ENCODE measurements at places on chromosomes 2 and 18.

DNA sequence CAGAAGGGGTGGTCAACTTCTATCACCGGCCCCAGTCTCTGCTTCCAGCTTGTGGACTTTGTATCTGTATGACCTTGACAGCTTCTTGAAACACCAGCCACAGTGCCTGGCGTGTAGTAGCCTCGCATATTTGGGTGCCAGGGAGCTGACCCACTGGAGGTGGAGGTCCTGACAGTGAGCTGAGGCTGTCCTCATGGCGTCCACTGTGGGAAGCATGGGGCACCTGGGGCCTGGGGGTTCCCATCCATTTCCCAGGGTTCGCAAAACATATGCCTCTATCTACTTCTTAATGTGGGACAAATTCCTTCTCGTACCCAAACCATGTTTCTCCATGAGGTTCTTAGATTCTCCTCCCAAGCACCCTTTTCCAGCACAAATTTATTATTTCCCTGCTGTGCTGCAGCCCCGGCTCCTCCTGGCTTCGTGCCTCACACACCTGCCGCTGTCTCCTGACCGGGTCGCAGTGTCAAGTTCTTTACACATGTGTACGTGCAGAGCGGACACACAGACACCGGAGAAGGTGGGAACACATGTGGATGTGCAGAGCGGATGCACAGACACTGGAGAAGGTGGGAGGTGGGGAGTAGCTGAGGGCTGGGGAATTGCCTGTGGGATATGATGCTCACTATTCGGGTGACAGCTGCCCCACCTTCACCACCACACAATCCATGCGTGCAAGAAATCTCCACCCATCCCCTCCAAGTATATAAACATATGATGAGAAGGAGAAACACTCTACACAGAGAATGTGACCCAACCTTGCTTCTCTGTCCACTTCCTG, 23.4 kb downstream of the TMEM18 start:
- DNase-seq: no peak

DNA sequence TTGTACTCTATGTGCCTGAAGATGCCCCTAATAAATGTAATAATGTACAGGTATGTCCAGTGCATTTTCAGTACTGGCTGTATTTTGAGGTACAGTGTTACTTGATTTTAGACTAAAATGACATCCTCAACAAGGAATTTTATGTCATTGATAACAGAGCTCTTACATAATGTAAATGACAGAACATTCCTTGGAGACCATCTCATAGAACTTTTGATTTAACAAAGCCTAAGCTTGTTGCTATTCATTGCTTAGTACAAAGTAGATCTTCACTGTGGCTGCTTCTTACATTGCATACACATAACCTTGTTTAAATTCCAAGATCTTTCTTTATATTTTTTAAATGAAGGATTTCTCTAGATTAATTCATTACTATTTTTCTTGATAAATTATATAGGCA, 24.1 kb downstream of the DYNC1I2 start:
- no peak for DNase-seq

- no peak for DNase-seq
Measured at GRCh38 chr2:217220228-217221013, 360.6 kb upstream of the TNP1 start.

- DNase-seq: no peak
Measured at GRCh38 chr2:175490360-175490791, 308.9 kb upstream of the ATP5MC3 start.

DNA sequence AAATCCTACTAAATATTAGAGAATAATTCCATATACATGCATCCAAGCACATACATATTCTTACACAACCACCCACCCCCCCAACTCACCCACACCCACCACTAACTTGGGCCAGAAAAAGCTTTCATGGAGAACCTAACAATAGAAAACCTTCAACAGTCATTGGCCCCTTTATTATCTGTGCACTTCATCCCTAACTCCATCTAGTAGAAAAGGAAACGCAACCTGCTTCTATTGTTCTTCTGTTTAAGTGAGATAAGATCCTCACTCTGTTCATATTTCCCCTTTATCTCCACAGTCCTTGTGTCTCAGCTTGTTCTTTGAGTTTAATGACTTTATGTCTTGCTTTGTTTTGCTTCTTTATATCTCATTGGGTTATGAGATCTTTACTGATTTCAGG, 1740.2 kb upstream of the CELF4 start:
- DNase-seq: no peak

DNA sequence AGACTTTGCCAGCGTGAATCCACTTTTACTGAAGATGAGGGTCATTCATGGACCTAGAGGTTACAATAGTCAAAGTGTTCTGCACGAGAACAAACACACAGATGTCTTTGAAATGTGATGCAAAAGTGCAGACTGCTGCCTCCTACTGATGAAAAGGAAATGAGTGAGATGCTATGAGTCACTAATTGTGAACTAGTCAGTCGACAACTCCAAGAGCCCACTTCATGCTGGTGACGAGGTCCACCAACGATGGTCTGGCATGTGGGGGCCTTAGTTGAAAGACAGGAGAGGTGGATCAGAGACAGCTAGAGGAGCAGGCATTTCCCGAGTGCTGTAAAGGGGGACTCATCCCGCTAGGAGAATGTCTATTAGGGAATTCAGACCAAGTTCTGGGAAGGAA, 17.1 kb upstream of the ZNF236 start:
- no peak for DNase-seq

DNA sequence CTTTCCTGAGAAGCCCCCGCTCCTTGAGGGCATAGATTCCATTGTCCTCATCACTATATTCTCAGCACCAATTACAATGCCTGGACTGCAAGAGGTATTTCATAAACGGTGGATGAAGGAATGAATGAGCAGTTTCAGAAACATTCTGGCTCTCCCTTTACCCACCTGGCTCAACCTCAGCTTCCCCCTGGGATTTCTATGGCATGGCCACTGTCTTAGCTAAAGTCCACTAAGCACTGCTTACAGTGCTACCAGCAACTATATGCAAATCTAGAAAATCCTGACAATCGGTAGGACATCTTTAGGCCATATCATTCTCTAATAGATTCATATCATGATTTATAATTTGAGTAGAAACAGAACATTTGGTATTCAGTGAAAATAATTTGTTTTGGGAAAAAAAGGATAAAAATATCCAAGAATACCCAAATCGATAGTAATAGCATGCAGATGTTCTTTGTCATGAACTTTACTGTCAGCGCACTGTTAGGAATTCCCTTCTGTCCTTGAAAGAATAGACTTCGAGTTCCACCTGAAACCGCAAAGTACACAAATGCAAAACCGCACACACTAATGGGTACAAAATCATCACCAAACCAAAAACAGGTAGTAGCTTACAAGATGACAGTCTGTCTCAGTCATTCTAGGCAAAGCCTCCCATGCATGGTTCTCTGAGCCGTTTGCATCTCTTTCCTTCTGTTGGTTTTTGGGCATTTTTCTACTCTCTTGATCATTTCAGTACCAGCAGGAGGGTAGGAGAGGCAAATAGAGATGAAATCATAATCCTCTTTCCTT, 303.6 kb upstream of the ID2 start:
- no peak for DNase-seq

DNA sequence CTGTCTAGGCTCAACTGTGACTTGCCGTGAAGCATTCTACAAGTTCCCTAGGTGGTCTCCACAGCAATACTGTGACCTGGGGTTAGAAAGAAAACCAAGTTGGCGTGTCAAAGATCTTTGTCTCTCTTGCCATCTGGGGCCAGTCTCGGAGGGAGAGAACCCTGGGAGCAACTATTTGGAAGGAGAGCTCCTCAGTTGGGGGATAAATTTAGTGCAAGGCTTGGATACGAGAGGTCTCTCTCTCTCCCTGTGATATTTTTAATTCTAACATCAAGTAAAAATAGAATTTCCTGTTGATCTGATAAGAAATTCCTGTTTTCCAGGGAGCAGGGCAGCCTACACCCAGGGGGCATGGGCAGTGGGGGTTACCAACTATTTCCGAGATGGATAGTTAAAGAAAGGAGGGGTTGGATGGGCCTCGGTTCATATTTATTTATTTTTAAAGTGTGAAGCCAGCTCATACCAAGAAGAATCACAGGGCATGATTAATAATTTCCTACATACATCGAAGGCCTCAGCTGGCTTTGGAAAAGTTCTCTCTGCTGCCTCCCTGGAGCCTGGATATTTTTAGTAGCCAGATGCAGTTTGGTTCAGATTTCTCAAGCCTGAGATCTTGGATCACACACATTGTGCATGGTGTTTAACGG, 62.8 kb downstream of the EHD3 start:
- DNase-seq: no peak

- no peak for DNase-seq
Measured at GRCh38 chr2:72916743-72917137, 579 bp upstream of the EMX1 start.

DNA sequence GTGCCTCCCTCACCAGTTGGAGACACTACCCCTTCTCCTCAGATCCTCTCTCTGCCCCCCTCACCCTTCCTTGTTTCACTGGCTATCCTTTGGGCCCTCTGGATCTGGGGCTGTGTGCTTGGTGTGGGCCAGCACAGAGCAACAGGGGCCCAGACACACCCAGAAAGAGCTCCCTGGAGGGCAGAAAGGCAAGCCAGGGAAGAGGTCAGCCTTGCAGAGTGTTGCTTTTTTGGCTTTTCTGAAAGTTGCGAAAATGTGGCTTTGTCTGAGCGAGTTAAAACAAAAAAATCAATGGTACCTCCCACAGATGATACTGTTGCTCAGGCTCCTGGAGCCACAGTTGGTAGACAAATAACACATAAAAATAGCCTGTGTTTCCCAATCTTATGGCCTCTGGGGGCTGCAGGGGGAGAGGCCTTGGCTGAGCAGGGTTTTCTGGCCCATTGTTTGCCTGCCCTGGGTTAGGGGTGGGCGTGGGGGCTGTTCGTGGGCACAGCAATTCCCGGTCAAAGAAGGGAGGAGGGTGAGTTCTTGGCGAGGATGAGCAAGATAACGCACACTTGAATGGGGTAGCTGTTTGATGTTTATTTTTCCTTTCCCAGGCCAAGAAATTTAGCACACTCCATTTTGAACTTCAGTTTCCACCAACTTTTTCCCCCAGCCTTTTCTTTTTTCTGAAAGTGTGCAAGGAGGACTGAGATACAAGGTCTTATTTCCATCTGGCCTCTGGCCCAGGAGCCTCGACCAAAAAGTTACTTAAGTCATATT, 167.0 kb upstream of the HAAO start:
- no peak for DNase-seq

GRCh38 chr2:199581408-199581807, 123.7 kb upstream of the SATB2 start:
- no peak for DNase-seq

DNA sequence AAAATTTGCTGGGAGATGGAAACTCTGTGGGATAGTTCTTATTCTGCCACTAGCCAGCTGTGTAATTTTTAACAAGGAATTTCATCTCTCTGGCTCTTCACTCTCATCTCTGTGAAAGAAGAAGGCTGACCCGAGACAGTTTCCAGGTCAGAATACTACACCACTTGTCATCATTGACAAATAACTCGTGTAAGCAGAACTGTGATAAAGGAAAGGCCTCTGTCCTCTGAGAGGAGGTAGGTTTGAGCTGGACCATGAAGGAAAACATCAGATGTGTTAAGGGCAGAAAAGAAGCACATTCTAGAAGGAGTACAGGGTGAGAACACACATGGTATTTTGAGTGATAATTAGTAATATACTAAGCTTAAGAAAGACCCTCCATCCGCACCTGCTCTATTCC, 211.4 kb upstream of the DDX18 start:
- DNase-seq: no peak

DNA sequence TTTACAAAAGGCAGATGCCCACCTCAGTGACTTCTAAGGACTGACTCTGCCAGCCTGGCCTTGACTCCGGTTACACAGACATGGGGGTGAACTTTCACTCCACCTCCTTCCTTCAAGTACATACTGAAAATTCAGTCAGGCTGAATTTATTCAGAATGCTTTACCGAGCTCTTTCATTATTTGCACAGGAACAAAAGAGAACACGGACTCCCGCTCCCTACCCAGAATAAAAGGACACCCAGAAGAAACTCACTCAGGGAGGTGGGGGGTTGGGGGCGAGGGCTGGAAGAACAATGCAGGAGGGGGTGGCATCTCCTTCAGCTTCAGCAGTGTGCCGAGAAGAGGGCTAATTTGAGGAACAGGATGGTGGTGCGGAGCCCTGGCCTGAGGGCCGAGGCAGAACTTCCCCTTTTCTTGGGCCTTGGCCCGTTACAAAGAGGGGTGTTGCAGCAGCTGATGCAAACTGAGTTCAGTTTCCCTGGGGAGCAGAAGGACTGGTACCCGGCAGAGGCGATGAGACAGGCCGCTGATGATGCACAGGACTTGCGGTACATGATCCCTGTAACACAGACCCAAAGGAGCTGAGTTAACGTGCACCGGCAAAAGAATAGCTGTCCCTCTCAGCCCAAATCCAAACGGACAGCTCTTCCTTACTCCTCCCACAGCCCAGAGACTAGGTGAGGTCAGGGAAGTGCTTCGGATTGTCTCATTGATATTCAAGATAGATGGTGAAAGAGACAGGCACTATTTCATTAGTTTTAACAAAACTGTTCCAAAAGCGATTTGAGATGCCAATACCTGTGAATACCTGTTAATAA, 24.1 kb downstream of the LYPD1 start:
- DNase-seq: no peak

DNA sequence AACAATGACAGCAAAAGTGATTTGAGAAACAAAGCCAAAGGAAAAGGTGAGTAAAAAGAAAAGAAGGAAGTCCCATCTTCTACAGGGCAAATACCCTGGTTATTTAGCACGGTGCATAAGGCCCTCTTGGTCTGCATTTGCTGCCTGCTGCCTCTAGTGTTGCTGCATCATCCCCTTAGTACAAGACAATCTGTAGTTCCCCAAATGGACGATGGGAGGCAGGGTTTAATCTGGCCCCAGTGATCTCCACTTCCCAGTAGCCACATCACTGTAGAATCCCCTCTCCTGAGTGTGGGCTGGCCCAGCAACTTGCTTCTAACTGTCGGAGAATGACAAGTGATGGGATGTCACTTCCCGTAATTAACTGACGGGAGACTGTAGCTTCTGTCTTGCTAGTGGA, 85.1 kb downstream of the CTAGE1 start:
- DNase-seq: no peak

- no peak for DNase-seq
Measured at GRCh38 chr18:48132797-48133655, 202.6 kb upstream of the SMAD2 start.

- no peak for DNase-seq
Measured at GRCh38 chr2:152359573-152360363, 24.8 kb downstream of the FMNL2 start.

DNA sequence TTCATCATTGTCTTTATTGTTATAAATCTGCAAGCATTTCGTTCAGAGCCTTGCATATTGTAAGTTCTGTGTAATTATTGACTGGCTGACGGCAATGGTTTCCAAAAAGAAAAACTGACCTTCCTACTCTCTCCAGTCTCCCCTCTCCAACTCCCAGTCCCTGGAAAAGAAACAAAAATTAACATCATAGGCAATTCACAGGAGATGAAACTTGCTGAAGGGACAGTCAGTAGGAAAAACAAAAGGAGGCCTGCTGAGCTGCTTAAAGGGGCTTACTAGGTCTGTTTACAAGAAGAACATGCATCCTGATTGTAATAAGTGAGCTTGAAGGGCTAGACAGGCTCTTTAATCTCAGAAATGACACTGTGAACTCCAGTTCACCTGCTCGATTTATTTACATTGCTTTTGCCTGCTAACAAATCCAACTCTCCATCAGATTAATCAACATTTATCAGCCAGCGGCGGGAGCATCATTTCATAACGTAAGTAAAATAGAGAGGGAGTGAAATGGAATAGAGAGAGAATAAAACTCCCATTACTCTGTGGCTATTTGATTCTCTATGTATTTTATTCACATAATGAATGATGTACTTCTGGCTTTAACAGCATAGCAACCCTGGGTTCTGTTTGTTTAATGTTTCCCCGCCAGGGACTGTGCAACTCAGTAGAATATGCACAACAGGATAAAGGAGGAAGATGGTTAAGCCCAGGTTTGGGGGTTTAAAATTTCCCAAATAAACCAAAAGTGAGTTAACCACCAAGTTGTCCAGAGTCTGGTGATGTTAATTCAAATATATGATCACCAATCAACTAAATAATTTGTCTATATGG, 256.7 kb upstream of the SETBP1 start:
- no peak for DNase-seq

All from thoracic aorta (tissue), 2 donors.